Liver (tissue), 10 donors: ENCODE measurements at places on chromosomes 1 and 21. TPM values are rescaled to one million over a fixed set of nuclear protein-coding genes. Genes with fewer than 3 reads are reported as not detected.
A peak's percentile ranks its signal among the peaks of the same experiment; 100 is the strongest.

DNA sequence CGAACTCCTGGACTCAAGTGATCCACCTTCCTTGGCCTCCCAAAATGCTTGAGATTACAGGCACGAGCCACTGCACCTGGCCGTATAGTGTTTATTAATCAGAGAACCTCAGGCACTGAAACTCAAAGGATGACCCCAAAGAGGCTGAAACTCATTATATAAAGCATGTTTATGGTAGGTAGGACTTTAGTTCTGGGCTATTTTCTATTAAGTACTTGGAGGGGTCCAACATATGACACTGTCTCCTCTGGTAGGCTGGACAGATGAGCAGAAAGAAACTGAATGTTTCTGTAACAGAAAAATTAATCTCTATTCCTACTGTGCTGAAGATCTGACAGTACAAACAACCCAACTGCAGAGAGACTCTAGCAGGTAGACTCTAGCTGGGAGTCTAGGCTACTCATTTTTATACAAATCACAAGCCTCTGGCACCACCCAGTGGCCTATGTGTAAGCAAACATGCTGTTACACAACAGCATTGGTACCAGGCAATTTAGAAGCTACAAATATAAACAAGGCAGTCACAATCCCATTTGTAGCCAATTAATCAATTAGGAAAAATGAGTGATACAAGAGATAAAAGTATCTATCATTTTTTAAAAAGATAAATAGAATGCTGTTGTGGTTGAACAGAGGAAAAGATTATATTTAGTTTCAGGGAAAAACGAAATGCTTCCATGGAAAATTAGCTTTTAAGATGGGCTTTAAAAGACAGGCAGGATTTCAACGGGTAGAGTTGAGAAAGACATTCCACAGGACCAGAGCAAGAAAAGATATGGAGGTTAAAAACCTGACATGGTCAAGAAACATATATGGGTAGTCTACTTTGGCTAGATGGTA, 10.4 kb downstream of the DCAF8 start:
- H3K27me3 ChIP-seq = no peaks in the 10 kb centered on the region
- H3K4me3 ChIP-seq = no peak overlapping the region
- DNase-seq = peak; percentile 46
- peaks cover 39% of the 10 kb centered on the region for H3K4me1 ChIP-seq

DNA sequence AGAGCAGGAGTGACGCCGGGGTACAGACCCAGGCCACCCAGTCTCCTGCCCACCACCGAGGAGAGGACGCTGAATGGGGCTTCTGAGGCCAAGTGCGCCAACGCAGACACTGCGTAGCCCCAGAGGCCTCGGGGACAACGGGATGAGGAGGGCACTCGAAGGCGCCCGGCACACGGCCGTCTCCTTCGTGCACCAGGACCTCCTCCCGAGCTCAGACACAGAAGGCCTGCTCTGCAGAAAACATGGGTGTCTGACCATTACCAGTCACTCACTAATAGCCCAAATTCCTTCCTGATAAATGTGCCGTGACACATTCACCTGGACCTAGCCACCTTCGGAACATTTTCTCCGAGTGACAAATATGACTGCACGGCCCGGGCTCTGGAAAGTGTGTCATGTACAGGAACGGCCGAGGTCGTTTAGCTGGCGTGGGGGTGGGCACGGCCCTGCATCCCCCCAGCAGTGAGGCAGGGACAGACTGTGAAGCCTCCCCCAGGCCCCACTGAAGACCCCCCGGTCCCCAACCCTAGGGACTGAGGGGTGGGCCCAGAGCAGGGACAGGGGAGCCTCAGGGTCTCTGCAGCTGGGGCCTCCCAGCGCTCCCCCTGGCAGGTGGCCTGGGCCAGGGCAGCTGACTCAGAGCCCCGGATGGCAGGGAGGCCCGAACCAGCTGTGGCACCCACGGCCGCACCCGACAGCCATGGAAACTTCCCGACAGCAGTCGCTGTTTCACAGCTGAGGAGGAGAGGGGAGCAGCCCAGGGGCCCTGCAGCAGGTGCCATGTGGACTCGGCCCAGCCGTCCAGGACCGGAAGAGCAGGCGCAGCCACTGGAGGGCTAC, 16.7 kb upstream of the COL6A2 start:
- H3K4me3 ChIP-seq = no peak overlapping the region
- H3K27ac ChIP-seq = no peak overlapping the region
- no peaks in the 10 kb centered on the region for H3K27me3 ChIP-seq
- H3K36me3 ChIP-seq = no peaks in the 10 kb centered on the region
- no peaks in the 10 kb centered on the region for H3K4me1 ChIP-seq

DNA sequence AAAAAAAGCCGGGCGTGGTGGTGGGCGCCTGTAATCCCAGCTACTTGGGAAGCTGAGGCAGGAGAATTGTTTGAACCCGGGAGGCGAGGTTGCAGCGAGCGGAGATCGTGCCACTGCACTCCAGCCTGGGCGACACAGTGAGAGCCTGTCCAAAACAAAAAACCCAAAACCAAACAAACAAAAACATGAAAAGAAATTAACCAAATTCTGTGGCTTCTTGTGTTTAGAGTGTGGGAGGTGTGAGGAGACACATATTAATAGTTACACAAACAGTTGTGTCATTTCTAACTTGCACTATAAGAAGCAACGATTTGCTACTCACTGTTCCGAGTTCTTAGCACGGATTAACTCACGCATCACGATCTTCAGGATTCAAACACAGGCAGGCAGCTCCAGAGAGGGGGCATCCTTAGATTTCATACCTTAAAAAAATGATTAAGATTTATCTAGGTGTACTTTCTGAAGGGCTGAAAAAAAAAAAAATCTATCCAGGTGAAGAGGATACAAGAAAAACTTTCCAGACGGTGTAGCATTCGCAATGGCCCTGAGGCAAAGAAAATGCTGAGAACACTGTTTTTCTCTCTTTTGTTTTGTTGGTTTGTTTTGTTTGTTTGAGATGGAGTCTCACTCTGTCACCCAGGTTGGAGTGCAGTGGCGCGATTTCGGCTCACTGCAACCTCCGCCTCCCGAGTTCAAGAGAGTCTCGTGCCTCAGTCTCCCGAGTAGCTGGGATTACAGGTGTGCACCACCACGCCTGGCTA, 713 bp upstream of the HMGCL start:
- peak overlapping the region; percentile 99 for H3K4me3 ChIP-seq
- no peaks in the 10 kb centered on the region for H3K36me3 ChIP-seq
- H3K27me3 ChIP-seq = no peaks in the 10 kb centered on the region

DNA sequence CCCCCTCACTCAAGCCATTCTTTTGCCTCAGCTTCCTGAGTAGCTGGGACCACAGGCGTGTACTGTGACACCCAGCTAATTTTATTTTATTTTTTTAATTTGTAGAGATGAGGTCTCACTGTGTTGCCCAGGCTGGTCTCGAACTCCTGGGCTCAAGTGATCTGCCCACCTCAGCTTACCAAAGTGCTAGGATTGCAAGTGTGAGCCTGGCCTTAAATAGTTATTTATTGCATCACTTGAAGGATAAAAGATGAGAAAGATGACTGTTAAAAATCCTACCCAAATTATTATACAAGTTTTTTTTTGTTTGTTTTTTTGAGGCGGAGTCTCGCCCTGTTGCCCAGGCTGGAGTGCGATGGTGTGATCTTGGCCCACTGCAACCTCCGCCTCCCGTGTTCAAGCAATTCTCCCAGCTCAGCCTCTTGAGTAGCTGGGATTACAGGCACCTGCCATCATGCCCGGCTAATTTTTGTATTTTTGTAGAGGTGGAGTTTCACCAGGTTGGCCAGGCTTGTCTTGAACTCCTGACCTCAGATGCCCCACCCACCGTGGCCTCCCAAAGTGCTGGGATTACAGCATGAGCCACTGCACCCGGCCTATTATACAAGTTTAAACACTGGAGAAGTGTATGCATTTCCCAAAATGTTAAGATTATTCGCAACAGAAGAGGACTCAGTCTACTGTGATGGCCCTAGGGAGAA, 2.3 kb downstream of the UTP11 start:
- H3K4me1 ChIP-seq = peaks cover 25% of the 10 kb centered on the region
- H3K27ac ChIP-seq = no peak overlapping the region
- peaks cover 35% of the 10 kb centered on the region for H3K36me3 ChIP-seq
- H3K27me3 ChIP-seq = no peaks in the 10 kb centered on the region
- no peak overlapping the region for H3K4me3 ChIP-seq

DNA sequence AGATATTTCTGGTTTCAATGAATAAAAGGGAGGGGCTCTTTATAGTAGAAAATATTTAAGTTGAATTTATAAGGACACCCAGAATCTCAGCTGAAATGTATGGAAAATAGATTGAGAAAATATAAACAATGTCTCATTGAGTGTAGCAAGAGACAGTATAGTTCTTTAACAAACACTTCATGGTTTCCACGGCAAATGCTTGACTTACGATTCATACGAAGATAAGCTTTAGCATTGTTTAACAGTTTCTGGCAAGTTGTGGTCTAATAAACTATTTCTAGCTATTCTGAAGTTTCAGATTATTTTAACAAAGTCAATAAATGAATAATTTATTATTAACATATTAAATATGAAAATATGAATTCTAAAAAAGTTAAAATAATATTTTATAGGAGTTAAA, 1419.4 kb downstream of the KCNT2 start:
- no peaks in the 10 kb centered on the region for H3K27me3 ChIP-seq
- no peak overlapping the region for H3K27ac ChIP-seq
- no peaks in the 10 kb centered on the region for H3K36me3 ChIP-seq
- H3K4me3 ChIP-seq = no peak overlapping the region
- DNase-seq = no peak

DNA sequence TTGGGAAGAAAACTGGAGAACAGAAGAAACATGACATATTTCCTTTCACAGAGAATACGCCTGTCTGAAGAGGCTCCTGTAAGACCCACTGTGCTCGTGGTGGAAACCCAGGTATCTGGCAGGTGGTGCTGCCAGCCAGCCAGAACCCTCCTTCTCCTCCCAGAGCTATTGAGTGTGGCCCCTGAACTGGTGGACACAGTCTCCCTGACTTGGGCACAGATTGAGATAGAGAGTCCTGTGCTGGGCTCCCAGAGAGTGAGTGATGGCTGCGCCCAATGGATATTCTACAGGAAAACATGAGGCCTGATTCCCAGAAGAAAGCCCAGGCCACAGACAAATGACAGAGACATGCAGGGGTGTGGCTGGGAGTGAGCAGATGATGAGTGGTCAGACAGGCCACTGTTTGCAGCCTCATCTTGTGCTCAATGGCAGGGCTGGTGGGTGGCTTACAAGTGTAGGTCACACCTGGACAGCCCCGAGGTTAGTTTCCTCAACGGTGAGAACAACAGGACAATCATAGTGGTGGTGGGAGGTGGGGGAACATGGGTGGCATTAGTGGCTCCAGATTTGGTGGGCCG, 127.9 kb downstream of the PTPRU start:
- H3K27me3 ChIP-seq = peaks cover 4% of the 10 kb centered on the region
- no peak overlapping the region for H3K27ac ChIP-seq
- no peaks in the 10 kb centered on the region for H3K4me1 ChIP-seq

DNA sequence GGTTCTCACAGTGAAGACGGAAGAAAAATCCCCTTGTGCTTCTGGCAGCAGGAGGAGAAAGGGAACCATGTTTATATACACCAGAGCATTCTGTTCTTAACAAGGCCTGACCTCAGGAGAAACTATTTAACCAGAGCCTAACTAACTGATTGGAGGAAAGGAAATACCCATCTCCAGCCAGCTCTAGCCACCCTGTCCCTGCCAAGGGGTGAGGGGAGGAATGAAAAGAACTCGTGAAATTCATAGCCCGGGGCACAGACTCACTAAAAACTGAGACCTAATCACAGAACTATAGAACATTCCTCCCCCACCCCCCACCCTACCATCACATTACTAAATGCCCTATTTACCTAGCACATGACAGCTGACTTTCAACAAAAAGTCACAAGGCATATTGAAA, 65.0 kb downstream of the KCNH1 start:
- no peaks in the 10 kb centered on the region for H3K4me1 ChIP-seq
- no peak overlapping the region for H3K4me3 ChIP-seq
- no peak overlapping the region for H3K27ac ChIP-seq
- no peaks in the 10 kb centered on the region for H3K36me3 ChIP-seq

GRCh38 chr1:21478356-21478755, 30.9 kb upstream of the ALPL start:
- H3K4me3 ChIP-seq = no peak overlapping the region
- no peaks in the 10 kb centered on the region for H3K36me3 ChIP-seq
- H3K27ac ChIP-seq = no peak overlapping the region
- H3K27me3 ChIP-seq = no peaks in the 10 kb centered on the region
- DNase-seq = no peak

DNA sequence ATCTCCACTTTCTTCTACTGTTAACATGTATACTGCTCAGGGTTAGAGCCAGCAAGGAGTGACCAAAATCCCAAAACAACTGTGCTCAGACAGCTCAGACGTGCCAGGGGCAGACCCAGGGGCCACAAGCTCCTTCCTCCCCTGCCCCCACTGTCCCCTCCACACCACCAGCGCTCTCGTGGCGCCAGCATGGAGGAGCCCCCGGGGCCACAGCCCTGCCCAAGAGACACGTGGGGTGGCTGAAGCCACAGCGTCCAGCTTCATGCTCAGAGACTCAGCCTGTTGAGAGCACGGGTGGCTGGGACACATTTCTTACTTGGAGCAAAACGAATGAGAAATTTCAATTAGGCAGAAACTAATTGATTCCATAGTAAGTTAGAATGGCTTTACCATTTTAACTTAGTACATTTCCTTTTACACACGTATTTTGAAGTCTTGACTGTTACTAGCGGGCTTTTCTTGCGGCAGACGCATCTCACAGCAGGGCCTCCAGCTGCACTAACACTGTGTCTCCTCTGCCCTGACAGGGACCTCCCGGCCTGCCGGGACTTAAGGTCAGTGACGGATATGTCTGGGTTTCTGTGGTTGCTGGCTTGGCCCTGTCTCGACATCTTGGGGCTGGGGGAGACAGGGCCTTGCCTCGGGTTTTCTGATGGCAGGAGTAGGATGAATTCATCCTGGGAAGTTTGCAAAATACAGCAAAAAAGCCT, 54.2 kb downstream of the SLC19A1 start:
- H3K27me3 ChIP-seq = no peaks in the 10 kb centered on the region
- H3K36me3 ChIP-seq = peaks cover 23% of the 10 kb centered on the region
- no peaks in the 10 kb centered on the region for H3K4me1 ChIP-seq
- H3K27ac ChIP-seq = no peak overlapping the region
- no peak for DNase-seq
- H3K4me3 ChIP-seq = no peak overlapping the region

- H3K27me3 ChIP-seq = peaks cover 16% of the 10 kb centered on the region
- H3K27ac ChIP-seq = no peak overlapping the region
- peaks cover 23% of the 10 kb centered on the region for H3K4me1 ChIP-seq
- no peaks in the 10 kb centered on the region for H3K36me3 ChIP-seq
- H3K4me3 ChIP-seq = no peak overlapping the region
Measured at GRCh38 chr1:220892086-220892376, 12.8 kb downstream of the HLX start.

DNA sequence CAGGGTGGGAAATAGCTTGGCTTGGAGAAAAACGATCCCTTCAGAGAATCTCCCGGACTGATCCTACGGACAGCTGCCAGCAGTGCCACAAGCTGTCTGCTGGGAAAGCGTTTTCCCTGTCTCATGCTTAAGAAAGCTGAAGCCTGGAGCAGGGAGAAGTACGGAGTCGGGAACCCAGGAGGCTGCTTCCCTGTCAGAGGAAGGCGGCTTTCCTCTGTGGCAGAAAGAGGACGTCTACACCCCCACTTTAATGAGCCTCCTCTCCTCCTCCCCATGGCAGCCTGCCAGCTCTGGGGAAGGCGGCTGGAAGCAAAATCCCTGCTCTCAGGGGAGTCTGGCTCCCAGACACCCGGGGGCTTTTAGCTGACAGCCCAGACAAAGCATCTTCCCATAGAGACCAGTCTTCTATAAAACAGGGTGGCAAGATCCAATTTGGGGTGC, 7.3 kb downstream of the KIF21B start:
- H3K4me1 ChIP-seq = peaks cover 7% of the 10 kb centered on the region
- H3K27ac ChIP-seq = peak overlapping the region; percentile 7
- no peak for DNase-seq

- peak overlapping the region; percentile 59 for H3K27ac ChIP-seq
- H3K4me1 ChIP-seq = peaks cover 83% of the 10 kb centered on the region
- H3K36me3 ChIP-seq = peaks cover 3% of the 10 kb centered on the region
- DNase-seq = no peak
- no peaks in the 10 kb centered on the region for H3K27me3 ChIP-seq
Measured at GRCh38 chr1:231236208-231236591, 4.8 kb upstream of the GNPAT start.

STIL gene
- polyA plus RNA-seq = 0.26 TPM
